ENCODE measurements at places on chromosomes 3 and 15. TPM values are rescaled to one million over a fixed set of nuclear protein-coding genes. Genes with fewer than 3 reads are reported as not detected.

DNA sequence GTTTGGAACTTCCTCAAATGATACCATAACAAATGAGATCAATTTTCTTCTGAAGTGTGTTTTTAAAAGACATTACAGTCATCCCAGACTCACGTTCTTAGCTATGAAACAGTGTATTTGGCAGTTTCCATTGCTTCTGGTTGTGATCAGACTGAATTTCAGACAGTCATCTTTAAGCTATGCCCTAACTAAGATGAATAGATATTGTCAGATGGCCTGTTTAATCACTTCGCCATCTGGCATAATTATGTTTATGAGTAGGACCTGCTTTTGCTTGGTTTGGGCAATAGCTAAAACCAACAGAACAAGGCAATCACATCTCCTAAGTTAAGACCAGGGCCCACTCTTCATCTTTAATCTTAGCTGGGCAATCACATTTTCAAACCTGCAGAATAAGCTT lies 313.1 kb downstream of the SV2B start:
- no peaks in the 10 kb centered on the region for H3K4me1 ChIP-seq
- no peak for DNase-seq
- no peak overlapping the region for H3K27ac ChIP-seq
- no peaks in the 10 kb centered on the region for H3K27me3 ChIP-seq
- no peak overlapping the region for H3K4me3 ChIP-seq
- H3K36me3 ChIP-seq, result no peaks in the 10 kb centered on the region

DNA sequence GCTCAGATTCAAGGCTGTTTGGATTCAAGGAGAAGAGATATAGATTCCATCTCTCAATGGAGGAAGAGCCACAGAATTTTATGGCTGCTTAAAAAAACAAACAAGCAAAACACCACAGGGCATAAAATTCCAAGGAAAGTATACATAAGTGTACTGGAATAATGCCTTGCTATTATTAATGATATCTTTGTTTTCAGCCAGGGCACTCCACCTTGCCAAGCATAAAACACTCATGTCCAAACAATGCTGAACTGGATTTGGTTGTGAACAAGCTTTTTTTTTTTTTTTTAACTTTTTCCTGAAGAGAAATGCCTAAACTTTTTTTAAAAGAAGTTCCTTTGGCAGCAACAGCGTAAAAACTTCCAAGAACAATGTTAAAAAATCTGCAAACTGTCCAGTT lies 4.8 kb upstream of the CLSTN2 start:
- no peaks in the 10 kb centered on the region for H3K36me3 ChIP-seq
- no peak overlapping the region for H3K4me3 ChIP-seq
- H3K27ac ChIP-seq, result no peak overlapping the region
- H3K27me3 ChIP-seq, result no peaks in the 10 kb centered on the region

GRCh38 chr15:90060797-90061196 lies 41.5 kb downstream of the IDH2 start:
- no peaks in the 10 kb centered on the region for H3K36me3 ChIP-seq
- H3K27ac ChIP-seq, result no peak overlapping the region
- H3K4me1 ChIP-seq, result no peaks in the 10 kb centered on the region
- DNase-seq, result no peak
- no peaks in the 10 kb centered on the region for H3K27me3 ChIP-seq
- no peak overlapping the region for H3K4me3 ChIP-seq

KNG1 gene
- not detected for total RNA-seq

LDHAL6B gene
- total RNA-seq, result not detected

All from PC-9 (cell line).